ENCODE measurements at places on chromosomes 16 and 17.

GRCh38 chr16:68202091-68202519 lies 33.8 kb downstream of the ESRP2 start:
- no peak for DNase-seq

GRCh38 chr16:7422036-7422888 lies 89.6 kb downstream of the RBFOX1 start:
- no peak for DNase-seq

DNA sequence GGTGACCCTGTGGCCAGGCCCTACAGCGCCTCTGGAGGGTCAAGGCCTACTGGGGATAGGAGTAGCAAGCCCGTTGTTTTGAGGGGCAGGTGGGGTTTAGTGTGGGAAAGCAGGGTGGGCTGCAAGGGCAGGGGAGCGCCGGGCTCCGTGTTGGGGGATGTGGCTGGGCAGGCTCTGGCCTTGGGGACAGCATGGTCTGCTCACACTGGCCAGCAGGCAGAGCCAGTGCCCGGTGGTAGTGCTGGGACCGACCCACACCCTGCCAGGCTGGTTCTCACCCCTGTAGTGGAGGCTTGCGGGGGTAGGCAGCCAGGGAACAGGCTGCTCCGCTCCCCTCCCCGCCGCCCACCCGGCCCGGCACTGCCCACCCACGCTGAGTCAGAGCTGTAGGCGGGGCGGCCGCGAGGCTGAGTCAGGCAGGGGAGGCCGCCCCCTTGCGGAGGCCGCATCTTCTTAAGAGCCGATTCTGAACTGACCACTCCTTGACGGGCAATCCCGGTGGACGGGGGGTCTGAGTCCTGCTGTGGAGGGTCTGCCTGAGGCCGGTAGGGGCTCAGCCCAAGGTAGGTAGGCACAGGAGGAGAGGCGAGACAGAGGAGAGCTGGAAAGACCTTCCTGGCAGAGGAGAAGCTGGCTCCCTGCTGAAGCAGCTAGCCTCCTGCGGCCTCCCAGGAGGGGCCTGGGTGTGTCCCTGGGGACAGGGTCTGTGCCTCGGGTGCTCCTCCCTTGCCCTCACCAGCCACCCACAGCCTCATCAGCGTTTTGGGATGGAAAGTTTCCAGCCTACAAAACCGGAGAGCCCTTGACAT lies 62.4 kb downstream of the BAIAP2 start:
- no peak for DNase-seq

GRCh38 chr17:76382803-76383545 lies 1.4 kb upstream of the SPHK1 start:
- no peak for DNase-seq

DNA sequence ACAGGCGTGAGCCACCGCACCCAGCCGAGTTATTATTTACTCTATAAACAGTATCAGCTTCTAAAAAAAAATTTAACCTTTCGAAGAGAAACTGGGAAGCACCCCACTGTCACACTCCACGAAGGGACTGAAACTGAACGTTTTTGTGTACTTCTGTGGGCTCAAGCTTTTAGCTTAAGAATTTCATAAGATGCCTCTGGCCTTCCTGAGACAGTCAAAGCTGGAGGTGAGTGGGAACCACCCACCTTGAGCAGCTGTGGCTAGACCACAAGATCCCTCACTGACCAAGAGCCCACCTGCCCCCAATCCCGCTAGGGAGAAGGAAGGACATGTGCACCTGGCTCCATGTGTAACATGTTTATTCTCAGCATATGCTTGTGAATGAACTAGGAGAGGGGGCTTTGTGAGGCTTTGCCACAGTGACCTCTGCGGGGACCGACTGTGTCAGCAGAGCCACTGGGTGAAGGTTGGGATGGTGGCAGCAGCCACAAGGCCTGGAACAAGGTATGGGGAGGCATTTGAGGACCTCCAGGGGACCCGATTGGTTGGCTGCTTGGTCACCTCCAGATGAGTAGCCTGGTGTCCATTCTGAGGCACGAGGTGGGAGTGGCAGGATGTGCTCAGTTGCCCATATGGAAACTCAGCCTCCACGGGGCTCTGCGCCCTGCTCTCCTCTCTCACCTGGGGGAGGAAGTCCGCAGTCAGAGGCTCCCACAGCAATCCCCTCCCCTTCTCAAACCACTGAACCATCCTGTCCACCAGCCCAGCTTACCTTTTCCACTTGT lies 4.8 kb downstream of the DPEP3 start:
- no peak for DNase-seq

GRCh38 chr17:29612094-29612403 lies 10.7 kb downstream of the CORO6 start:
- no peak for DNase-seq

GRCh38 chr17:82338858-82339633 lies 5.5 kb upstream of the SECTM1 start:
- no peak for DNase-seq

- DNase-seq = no peak
Measured at GRCh38 chr16:75019007-75019406, 20.2 kb downstream of the ZNRF1 start.

All from stimulated activated CD8-positive, alpha-beta memory T cell treated with anti-CD3 and anti-CD28 coated beads, Interleukin-15, amount 100 ng/mL, for 24 hours (primary cell).